ENCODE measurements at places on chromosomes 16 and 17. TPM values are rescaled to one million over a fixed set of nuclear protein-coding genes. Genes with fewer than 3 reads are reported as not detected.
A peak's percentile ranks its signal among the peaks of the same experiment; 100 is the strongest.

DNA sequence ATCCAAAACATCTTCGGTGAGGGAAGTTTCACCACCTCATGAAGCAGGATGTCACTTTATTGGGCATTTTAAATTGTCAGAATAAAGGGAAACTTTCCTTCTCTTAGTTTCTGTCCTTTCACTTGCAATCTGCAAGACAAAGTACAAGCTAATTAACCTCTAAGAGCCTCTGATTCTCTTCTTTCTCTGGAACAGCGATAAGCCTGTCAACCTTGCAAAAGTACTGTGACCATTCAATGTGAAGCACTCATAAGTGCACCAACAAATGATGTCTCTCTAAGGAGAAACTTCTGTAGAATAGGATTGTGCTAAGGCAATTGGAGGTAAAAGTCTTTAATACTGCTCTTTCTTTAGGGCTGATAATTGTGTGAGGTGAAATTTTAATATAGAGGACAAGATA, 1622.3 kb downstream of the CDH8 start:
- DNase-seq = no peak

DNA sequence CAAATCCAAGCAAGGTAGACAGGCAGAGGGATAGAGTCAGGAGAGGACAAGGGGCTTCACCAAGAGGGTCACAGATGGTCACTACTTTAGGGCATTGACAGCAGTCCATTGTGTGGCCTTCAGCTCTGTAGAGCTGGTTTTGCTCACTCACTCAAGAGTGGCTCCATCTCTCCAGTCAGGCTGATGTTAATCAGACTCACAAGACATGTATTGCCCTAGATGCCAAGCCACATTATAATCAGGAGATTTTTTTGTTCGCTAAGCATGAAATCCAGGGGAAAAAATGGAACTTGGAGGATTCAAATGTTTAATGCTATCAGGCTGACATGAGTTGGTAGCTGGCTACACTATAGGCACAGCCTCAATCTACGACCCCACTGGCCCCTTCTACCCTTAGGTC, 32.5 kb downstream of the CD300LF start:
- no peak for DNase-seq

GRCh38 chr17:81428121-81428515, 32.9 kb downstream of the BAHCC1 start:
- no peak for DNase-seq

GRCh38 chr17:44628243-44629188, 27.8 kb upstream of the MEIOC start:
- peak; percentile 97 for DNase-seq

GRCh38 chr16:70782237-70782636, 18.7 kb downstream of the VAC14 start:
- DNase-seq = no peak

DNA sequence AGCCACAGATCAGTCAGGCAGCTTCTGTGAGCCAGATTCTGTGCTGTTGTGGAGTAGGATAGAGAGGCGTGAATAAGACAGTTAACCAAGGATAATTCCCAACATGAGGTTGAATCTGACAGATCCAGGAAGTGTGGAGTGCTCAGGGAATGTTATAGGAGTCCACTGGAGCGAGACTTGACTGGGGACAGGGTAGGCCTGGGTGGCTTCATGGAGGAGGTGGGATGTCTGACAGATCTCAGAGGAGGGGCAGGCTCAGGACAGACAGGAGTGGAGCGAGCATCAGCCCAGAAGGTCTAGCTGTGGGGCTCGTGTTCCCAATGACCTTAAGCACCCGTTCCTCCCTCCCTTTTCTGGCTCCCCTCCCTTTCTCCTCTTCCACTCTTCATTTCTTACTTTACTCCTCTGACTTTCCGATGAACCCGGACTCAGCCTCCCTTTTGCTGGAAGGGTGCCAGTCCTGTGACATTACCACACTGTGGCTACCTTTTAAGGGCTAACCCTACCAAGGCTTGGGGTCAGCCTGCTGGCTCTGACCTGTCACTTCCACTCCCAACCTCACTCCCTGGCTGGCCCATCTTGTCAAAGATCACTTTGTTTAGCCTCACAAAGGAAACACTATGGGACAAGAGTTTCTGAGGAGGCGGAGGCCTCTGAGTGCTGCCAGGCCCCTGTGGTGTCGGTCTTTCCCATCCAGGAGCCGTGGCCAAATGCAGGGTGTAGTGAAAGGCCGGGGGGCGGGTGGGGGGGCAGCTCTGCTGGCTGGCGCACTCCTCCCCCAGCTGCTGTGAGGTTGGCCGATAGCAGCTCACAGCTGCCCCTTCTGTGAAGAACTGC, 28.5 kb upstream of the EFCAB13 start:
- no peak for DNase-seq

- peak; percentile 98 for DNase-seq
These were observed 231.9 kb downstream of the SEC14L1 start for GRCh38 chr17:77372444-77373298.

- peak; percentile 78 for DNase-seq
These were observed 226.5 kb downstream of the PMP22 start for GRCh38 chr17:15038656-15039055.

DNA sequence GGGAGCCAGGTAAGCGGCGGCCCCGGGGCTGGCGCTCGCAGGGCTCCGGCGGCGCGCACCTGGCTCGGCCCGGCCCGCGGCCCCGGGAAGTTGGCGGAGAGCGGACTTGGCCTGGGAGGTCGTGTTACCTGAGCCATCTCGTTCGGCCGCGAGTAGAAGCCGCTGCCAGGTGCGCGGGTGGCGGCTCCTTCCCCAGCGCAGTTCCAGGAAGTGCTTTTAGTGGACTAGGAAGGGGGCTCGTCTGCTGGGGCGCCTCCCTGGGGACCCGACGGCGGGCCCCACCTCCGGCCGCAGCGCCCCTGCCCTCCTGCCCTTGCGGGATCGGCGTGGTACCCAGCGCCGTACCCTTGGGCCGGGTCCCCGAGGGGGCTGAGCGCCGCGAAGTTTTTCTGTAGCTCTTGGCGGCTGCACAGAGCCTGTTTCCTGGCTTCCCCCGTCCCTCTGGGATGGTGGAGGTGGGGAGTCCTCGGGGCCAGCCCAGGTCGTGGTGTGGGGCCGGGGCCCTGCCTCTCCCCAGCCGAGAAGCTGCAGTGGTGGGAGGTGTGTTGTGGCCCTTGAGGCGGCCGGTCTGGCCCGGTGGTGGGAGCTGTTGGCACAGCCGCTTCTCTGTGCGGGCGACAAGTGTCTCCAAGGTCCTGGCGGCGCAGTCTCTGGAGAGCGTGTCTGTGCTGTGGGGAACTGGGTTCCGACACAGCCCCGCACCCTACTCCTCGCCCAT, 96.9 kb downstream of the RAB11FIP4 start:
- peak; percentile 87 for DNase-seq

GRCh38 chr16:75087375-75087979, 29.1 kb downstream of the LDHD start:
- DNase-seq = peak; percentile 70

DNA sequence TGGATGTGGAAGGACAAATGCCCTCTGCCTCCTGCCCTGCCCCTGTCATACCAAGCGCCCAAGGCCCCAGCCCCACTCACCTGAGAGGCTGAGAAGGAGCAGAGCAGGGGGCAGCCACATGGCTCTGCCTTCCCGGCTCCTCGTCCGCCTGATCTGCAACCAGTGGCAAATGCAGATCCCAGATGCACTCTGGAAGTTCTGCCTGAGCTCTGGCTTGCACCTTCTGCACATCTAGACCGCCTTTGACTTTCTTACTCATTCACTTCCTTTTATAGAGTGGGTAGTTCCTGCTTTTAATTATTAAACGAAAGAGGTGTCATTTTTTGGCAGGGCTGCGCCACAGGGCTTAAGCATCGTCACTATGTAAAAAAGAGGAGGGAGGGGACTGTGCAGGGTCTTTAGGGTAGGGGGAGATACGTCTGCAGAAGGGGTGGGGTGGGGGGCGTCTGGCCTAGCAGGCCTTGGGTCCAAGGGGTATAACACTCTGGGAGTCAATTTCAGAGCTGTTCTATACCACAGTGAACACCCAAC, at the start of gene CD300LB:
TSS of gene CD300LB (minus strand) at position 245 of the 531 bp plus-strand sequence. CDS start at position 120, 125 bp downstream.
- peak; percentile 41 for DNase-seq

GRCh38 chr16:14309001-14309886, 238.1 kb downstream of the MRTFB start:
- peak; percentile 85 for DNase-seq

DNA sequence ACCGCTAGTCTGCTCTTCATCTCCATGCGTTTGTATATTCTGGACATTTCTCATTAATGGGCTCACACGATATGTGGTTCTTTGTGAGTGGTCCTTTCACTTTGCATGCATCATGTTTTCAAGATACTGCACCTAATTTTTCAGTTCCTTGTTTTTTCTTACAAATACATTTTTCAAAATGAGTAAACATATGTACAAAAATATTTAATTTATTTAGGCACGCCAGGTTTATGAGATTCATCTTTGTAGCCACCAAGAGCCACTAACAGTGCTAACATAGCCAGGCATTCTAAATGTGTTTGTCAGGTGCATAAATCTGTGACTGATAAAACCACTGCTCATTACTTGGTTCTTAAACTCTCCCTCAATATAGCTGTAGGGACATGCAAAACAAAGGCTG, 375.3 kb downstream of the WWOX start:
- no peak for DNase-seq

DNA sequence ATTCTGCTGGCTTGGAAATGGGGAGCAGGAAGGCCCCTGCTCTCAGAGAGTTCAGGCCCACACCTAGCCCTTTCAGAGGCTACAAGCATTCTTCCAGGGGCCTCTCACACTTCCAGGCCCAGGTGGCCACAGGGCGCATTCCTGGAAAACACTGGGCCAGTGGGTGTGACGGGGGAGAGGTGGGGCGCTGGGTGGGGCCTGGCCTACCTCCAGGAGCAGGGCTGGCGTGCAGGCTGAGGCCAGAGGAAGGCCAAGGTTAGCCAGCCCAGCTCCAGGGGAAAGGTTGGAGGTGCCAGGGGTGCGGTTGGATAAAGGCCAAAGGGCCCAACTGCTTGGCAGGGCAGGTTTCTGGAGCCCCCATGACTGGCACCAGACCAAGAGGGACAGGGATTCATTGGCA, 198.2 kb downstream of the MAF start:
- peak; percentile 65 for DNase-seq

DNA sequence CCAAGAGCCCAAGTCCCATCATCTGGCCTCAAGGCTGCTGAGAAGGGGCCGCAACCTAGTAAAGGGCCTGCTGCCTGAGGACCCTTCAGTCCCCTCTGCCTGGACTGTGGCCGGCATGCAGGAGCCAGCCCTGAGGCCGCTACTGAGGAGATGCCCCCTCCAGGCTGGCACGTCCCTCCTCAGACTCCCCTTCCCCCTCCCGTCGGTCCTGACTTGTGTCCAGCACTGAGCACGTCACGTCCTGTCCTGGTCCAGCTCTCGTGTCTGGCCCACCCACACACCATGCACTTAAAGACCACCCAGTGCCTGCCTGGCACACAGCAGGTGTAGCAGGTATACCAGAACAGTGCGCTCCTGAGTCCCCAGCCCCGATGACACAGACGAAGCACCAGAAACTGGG, 9.6 kb downstream of the MTHFSD start:
- DNase-seq = no peak

DNA sequence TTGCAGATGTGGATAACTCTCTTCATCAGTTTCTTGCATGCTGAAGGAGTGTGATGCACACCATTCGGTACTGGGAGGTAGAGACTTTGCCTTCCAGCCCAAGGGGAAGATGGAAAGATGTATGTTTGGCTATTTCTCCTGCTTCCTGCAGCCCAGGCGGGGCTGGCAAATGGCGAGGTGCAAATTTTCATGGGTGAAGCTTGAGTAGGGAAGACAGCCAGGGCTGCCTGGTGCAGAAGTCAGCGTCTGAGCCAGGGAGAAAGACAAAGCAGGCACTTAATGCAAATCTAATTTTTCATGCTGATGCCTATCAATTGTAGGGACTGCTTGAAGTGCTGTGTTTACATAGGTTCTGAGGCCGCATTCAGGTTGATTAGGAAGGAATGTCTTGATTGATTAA, 384.7 kb upstream of the EEF2KMT start:
- DNase-seq = no peak

GRCh38 chr16:398561-399339, 1.8 kb downstream of the NME4 start:
- peak; percentile 86 for DNase-seq

DNA sequence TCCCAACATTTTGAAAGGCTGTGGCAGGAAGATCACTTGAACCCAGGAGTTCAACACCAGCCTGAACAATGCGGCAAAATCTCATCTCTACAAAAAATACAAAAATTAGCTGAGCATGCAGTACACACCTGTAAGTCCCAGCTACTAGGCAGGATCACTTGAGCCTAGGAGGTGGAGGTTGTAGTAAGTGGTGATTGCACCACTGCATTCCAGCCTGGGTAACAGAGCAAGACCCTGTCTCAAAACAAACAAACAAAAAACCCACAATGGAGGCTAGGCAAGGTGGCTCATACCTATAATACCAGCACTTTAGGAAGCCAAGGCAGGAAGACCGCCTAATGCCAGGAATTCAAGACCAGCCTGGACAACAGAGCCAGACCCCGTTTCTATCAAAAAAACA, 12.0 kb downstream of the APPBP2 start:
- peak; percentile 15 for DNase-seq

- DNase-seq = no peak
These were observed 510.7 kb downstream of the MAF start for GRCh38 chr16:79089735-79090284.

DNA sequence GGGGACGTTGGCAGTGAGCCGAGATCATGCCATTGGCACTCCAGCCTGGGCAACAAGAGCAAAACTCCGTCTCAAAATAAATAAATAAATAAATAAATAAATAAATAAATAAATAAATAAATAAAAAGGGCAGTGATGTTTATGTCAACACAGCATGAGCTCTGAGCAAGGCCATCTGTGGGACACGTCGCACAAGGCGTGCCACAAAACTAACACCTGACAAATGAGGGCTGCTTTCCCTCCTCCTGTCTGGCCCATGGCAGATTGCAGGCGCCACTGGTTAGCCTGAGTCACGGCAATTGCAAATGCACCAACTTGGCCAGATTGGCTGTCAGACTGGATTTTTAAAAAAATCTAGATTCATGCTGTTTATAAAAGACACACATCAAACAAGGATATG, 25.9 kb upstream of the SPNS3 start:
- DNase-seq = no peak

The OR2C1 gene
- not detected for total RNA-seq

The KRT9 gene
- not detected for total RNA-seq

The SLC47A2 gene
- total RNA-seq = not detected

The KIAA0753 gene
- total RNA-seq = 33.4 TPM

The ALOX15 gene
- total RNA-seq = not detected

The MYCBPAP gene
- total RNA-seq = 7.1 TPM

The CRYM gene
- 14.2 TPM for total RNA-seq

The BANP gene
- total RNA-seq = 42.2 TPM

The NPIPB9 gene
- 1.2 TPM for total RNA-seq

The SPNS3 gene
- total RNA-seq = not detected

The CLEC19A gene
- 1.6 TPM for total RNA-seq

The KRT33A gene
- total RNA-seq = not detected

All from endodermal cell (in vitro differentiated cells).